ENCODE measurements at places on chromosomes 12 and 14.

GRCh38 chr14:103623308-103623707 is 5.7 kb upstream of the KLC1 start:
- DNase-seq, result no peak

DNA sequence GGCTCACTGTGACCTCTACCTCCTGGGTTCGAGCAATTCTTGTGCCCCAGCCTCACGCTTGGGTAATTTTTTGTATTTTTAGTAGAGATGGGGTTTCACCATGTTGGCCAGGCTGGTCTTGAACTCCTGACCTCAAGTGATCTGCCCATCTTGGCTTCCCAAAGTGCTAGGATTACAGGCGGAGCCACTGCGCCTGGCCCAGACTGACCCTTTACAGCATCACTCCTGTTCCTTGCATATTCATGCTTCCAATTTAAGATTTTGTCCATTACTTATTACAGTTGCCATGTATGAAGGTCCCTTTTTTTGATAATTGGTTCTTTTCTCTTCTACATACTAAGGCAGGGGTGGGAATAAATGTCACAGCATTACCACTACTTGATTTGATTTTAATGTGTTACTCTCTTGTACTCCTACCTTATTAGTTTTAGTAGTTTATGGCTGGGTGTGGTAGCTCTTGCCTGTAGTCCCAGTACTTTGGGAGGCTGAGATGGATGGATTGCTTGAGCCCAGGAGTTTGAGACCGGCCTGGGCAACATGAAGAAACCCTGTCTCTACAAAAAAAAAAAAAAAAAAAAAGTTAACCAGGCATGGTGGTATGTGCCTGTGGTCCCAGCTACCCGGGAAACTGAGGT is 46.9 kb downstream of the ADIPOR2 start:
- DNase-seq, result no peak

- no peak for DNase-seq
These were observed 43.8 kb upstream of the PSMA6 start for GRCh38 chr14:35248476-35248788.

- DNase-seq, result no peak
These were observed 19.1 kb downstream of the LRTM2 start for GRCh38 chr12:1839464-1839863.

DNA sequence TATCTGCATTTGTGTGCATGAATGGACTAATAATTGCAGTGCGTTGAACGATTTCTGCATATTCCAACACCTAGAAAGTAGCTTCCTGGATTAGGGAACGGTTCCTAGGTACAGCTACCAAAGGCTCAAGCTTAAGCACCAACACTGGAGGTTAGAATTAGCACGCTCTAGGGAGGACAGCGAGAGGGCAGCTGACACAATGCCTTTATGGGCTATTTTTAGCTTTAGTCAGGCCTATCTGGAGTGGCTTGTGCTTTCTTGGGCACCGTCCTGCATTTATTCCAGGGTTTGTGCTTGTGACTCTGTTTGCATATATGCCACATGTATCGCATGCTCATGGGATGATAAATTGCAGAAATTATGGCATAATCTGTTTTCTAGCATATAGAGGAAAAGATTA is 13.7 kb downstream of the ETV6 start:
- no peak for DNase-seq

- no peak for DNase-seq
These were observed 27.0 kb downstream of the GPR19 start for GRCh38 chr12:12669020-12669419.

DNA sequence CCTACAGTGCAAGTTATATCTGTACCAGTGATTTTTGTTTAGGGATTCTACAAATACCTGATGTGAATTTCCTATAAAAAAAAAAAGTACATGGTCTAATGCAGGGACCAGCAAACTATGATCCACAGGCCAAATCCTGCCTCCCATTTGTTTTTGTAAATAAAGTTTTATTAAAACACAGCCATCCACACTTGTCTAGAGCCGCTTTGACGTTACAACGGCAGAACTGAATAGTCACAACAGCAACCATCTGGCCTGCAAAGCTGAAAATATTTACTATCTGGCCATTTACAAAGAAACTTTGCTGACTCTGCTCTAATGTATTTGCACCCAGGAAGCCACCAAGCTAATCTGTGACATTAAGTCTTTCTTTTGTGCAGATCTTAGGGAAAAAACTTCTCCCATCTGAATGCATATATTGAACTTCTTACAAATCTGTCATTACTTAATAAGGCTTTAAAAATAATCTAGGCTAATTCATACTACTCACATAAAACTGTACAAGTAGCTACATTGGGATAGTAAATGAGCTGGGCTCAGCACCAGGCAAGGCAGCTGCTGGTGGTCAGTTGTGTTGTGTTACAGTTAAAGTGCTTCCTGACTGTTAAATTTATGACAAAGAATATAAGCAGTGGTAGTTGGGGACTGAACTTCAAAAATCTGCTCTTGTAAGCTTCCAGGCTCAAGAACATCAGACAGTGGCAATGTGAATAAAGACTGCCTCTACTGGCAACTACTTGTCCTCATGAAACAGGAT is 303.3 kb downstream of the MED13L start:
- DNase-seq, result no peak

GRCh38 chr12:101637936-101638335 is 43.2 kb downstream of the MYBPC1 start:
- no peak for DNase-seq

DNA sequence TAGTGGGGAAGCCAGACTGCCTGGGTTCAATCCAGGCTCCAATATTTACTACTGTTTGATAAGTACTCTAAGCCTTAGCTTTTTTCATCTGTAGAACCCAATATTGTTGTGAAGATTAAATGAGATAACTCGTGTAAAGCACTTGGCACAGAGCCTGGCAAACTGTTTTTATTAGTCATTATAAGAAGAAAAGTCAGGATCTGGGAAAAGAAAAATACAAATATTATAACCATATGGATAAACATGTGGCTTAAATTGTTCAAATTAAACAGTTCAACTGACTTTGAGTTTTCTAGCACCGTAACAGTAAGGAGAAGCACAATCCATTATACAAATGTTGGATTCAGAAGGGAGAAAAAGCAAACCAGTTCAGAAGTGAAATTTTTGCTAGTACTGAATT is 22.0 kb upstream of the CDK17 start:
- DNase-seq, result no peak
